Renal cortical epithelial cell (primary cell): ENCODE measurements at places on chromosomes 4 and X.

DNA sequence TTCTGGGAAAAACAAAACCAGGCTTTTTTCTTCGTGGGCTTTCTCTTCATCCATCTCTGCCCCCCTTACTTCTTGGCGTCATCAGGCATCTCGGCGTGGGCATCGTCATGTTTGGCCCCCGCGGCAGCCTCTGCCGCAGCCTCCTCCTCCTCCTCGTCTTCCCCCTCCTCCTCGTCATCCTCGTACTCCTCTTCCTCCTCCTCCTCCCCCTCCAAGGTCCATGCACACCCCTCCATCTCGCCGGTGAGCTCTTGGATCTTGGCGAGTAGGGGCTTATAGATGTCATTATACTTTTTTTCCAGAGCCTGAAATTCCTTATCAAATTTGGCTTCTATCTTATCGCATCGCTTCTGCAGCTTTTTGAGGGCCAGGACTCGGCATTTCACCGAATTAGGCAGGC lies 488 bp downstream of the NAP1L5 start:
- no peak for DNase-seq

- DNase-seq, result no peak
Measured at GRCh38 chr4:684623-685327, 4.2 kb downstream of the SLC49A3 start.

DNA sequence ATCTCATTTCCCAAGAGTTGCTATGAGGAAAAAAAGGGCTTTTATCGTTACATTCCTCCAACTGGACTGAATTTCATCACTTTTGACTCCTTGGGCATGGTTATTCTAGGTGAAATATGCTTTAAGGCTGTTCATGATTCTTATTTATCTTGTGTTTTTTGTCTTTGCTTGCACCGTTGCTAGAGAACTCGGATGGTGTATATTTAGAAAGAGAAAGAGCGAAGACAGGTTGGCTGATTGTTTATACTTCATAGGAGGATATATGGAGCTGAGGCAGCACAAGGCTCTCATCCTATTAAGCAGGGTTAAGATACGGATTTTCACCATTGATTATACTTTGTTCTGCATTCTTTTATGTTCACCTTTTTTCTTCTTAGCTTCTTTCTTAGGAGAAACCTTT lies 94.9 kb upstream of the GEMIN8 start:
- DNase-seq, result no peak

GRCh38 chr4:16779028-16779675 lies 119.3 kb downstream of the LDB2 start:
- DNase-seq, result no peak

DNA sequence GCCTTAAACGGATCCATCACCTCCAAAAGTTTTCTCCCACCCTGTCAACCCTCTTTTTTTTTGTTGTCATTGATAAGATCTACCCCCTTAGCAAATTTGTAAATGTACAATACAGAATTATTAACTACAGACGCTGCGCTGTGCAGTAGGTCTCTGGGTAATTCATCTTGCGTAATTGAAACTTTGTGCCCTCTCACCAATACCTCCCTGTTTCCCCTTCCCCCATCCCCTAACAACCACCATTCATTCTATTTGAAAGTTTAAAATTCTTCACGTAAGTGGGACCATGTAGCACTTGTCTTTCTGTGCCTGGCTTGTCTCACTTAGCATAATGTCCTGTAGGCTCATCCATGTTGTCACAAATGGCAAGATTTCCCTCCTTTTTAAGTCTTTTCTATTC lies 45.8 kb upstream of the CLDN34 start:
- DNase-seq, result no peak

DNA sequence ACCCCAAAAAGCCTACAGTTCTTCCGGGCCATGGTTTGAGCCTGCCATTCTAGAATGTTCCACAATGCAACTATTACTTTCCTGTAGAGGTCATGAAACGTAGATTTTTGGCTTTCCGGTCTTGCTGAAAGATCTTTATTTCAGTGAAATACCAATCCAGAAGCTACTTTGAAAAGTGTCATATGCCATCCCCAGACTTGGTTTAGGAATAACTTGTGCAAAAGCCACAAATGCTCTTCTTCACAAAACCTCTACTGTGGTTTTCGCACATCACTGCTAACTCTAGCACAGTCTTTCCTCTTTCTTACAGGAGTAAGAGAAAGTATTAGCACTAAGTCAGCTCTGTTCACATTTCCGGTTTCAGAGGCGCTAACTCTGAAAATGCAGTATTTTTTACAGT lies 12.7 kb upstream of the CD40LG start:
- no peak for DNase-seq

- DNase-seq, result no peak
Measured at GRCh38 chr4:79177388-79177787, 148.5 kb downstream of the NAA11 start.

- DNase-seq, result peak; percentile 83
Measured at GRCh38 chr4:81648576-81649275, 177.0 kb upstream of the RASGEF1B start.

- no peak for DNase-seq
Measured at GRCh38 chr4:135144498-135144897, 942.9 kb upstream of the PABPC4L start.
